Jurkat, Clone E6-1 (cell line): ENCODE measurements at places on chromosomes 16 and 17.

DNA sequence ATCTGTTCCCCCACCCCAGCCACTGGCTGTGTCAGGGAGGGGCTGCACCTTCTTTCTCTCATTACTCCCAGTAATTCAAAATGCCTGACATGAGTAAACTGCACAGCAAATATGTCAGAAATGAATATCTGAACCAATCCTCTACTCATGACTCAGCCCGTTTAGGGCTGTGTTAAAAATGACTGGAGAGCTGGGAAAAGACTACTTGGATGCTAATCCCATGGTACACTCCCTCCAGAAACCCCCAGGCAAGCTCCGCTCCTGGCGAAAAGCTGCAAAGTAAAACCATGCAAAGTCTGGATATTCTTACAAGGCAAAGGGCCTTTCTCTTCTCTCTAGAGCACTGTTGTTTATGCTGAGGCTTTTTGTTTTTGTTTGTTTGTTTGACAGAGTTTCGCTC lies 448.1 kb upstream of the DYNLRB2 start:
- no peak for DNase-seq

- no peak for DNase-seq
These were observed 53.0 kb downstream of the SF3B3 start for GRCh38 chr16:70576431-70577255.

DNA sequence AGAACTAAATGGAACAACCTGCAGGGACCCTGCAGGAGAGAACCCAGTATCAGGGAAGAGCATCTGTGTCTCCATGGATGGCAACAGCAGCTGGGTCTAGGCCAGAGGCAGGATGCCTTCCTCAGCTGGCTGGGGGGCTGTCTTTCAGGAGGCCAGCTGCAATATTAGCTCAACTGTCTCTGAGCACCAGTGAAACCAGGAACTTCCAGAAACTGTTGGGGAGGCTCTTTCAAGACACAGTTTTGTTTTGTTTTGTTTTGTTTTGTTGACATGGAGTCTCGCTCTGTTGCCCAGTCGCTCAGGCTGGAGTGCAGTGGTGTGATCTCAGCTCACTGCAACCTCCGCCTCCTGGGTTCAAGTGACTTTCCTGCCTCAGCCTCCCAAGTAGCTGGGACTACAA lies 7.6 kb downstream of the GPR142 start:
- DNase-seq, result no peak

DNA sequence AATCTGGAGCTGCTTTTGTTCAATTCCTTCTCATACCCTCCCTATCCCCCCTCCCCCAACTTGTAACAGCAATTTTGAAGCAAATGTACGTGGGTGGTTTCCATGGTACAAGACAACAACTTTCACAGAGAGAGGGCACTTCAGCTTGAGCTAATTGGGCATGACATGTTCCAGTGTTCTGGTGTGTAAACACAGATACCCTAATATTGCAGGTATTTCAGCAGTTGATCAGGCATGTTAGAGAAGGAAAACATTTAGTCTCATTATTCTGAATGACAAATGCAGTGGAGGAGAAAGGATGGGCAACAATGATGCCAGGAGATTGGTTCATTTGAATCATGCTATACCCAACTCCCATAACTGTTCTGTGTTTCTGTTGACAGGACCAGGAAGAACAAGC lies 137.5 kb downstream of the TRIM37 start:
- DNase-seq, result no peak

DNA sequence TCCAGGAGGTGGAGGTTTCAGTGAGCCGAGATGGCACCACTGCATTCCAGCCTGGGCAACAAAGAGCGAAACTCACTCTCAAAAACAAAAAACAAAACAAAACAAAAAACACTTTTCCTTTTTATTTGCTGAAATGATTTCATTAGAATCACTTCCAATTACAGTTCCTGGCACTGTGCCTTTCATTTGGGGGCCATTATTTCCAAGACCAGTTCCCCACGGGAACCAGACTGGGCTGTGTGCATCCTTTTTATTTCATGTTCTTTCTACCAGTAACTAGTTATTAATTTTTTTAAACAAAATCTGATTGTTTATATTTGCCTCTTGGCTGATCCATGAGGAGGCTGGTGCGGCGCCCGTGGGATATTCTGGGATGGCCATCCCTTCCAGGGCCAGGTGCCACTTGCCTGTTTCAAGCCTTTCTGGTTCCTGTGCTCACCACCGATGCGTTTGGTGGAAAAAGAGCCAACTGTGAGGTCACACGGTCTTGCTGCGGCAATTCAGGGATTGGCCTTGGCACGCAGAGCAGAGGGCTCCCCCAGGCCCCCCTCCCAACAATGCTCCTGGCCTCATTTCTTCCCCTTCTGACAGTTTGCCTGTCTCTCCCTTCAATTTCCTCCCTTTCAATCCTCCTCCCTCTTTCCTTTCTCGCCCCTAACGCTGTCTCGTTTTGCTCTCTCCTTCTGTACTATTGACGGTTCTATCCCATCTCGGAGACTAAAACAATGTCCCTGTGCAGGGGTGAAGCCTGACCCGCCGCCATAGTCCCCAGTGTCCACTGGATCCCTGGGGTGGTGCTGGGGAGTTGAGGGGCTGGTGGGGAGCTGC lies 13.4 kb downstream of the UBALD1 start:
- DNase-seq, result no peak

DNA sequence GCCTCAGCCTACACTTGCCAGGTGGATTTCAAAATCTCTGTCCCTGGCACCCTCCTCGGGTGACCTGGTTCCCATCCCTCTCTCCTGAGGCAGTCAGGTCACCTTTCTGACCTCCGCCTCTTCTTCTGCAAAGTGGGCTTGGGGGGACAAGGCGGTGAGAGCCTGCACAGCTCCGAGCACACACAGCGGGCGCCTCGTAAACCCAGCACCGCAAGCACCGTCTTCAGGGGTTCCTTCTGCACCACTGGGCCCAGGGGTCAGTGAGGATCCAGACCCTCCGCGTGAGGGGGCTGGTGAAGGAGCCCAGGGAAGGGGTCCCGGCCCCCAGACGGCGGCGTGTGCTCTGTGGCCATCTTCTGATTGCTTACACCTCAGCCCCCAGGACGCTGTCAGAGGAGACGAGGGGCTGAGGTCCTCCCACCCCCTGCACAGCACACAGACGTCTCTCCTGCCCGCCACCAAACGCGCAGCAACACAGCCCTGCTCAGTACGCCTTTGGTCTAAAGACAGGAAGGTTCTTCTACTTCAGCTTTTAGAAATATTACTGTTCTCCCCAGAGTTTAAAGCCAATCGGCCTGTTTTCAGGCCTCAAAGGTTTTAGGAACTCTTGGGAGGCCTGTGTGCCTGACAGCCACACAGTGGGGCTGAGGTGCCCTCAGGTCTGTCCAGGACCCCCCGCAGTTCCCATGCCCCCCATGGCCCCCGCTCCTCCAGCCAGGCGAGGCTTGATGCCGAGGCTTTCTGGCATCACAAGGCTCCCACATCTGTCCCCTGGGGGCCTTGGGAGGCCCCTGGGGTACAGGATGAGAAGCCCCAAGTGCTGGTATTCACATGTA lies 2.7 kb downstream of the CBFA2T3 start:
- DNase-seq, result no peak

GRCh38 chr17:77312061-77312701 lies 171.4 kb downstream of the SEC14L1 start:
- DNase-seq, result no peak

DNA sequence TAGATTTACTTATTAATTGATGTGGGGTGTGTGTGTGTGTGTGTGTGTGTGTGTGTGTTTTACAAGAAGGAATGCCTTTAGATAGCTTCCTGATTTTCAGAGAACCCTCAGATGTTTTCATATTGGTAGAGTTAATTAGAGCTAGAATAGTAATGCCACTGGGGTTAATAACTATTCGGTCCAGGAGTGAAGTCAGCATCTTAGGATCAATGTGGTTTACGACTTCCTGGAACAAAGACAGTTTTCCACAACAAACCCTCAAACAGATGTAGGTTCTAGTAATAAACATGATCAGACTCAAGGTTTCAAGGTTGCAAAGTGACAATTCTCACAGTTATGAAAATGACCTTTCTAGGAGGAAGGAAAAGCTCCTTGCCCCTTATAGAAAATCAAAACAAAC lies 12.2 kb upstream of the SLC52A1 start:
- no peak for DNase-seq

- DNase-seq, result no peak
These were observed 1164.7 kb upstream of the CDH8 start for GRCh38 chr16:63200940-63201339.

GRCh38 chr17:29663155-29663554 lies 40.4 kb upstream of the CORO6 start:
- DNase-seq, result no peak

- no peak for DNase-seq
These were observed 530.2 kb downstream of the NPIPA7 start for GRCh38 chr16:16909126-16909525.

- no peak for DNase-seq
These were observed 85.3 kb downstream of the NDEL1 start for GRCh38 chr17:8520981-8521380.

- no peak for DNase-seq
These were observed 145.4 kb downstream of the IRX5 start for GRCh38 chr16:55076053-55076452.

- DNase-seq, result peak; percentile 42
These were observed 5.9 kb upstream of the DNAH17 start for GRCh38 chr17:78583091-78583490.

DNA sequence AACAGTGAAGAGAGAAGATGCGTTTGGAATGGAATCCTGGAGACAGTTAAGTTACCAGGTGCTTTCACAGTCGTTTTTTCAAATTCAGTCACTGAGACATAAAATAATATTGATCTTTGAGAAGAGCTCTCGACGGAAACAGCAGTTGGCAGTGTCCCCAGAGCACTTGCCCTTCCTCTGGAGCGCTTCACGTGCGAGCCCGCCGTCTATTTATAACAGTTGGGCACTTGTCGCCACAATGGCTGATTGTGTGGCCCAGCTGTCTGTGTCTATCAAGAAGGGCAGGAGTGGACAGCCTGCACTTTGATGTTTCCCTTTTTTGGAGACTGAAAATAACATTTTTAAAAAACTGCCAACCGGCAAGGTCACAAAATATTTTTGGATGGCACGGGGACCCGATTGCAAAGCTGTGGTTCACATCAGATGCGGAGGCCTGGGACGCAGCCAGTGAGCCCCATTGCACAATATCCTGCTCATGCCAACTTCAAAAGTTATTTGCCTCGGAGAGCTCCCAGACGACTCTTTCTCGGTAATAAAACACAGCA lies 62.9 kb downstream of the ADCY9 start:
- no peak for DNase-seq

GRCh38 chr16:85330006-85330693 lies 217.9 kb upstream of the CIBAR2 start:
- no peak for DNase-seq

GRCh38 chr16:66574081-66574480 lies 5.2 kb upstream of the CMTM2 start:
- DNase-seq, result no peak

DNA sequence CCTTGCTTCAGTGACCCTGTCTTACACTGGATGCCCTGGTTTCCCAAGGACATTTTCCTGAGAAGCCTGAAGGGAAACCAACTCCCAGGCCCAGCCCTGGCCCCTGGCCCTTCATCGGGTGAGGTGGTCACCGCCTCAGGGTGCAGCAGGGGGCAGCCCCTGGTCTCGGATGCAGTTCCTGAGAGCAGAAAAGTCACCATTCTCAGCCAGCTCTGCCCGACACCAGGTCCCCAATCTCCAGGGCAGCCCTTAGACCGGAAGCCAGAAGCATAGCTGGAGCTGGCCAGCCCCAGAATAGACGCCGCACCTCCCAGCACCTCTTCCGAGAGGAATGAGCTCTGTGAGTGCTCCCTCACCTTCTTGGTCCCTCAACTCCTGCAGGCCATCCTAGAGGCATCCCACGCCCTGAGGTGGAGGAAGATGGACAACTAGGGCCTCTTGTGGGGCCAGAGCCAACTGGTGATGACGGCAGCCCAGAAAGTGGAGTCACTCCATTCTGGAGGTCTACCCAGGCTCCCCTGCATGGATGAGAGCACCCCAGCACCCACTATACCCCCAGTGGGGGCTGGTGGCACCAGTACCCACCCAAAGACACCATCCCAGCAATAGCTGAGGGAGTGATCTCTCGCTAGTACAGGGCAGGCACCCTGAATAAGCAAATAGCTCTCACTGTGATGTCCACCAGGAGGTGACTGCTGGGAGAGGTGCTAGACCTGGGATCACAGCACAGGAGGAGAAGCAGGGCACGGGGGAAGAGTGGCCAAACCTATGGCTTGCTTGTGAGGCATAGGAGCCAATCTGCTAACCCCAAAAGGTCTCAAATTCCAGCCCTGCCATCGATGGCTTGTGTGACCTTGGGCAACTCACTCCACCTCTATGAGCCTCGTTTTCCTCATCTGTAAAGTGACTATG lies 56.2 kb downstream of the TK2 start:
- no peak for DNase-seq

GRCh38 chr16:67647111-67647651 lies 2.2 kb downstream of the CARMIL2 start:
- DNase-seq, result no peak

GRCh38 chr17:31680126-31680525 lies 178.9 kb downstream of the COPRS start:
- DNase-seq, result no peak

- DNase-seq, result no peak
These were observed 43.2 kb downstream of the PIMREG start for GRCh38 chr17:6487251-6488007.

DNA sequence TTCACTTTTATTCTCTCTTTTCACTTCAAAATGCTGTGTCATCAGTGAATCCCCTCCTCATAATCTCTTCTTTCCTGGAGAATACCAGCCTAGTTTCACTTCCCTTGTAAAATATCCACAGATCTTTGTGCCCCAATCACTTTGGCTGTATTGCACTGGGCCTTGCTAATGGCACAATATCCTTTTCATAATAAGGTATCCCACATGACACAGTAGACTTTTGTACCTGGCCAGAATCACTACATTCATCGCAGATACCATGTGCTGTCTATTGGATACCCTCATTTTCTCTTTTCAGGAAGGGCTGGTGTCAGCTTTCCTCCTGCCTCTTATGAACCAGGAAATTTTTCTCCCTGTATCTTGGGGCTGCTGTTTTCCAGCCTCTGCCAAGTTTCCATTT lies 25.7 kb upstream of the TOX3 start:
- DNase-seq, result no peak

GRCh38 chr17:54948380-54948779 lies 20.1 kb downstream of the COX11 start:
- no peak for DNase-seq

GRCh38 chr16:56950881-56951771 lies 10.6 kb upstream of the CETP start:
- DNase-seq, result peak; percentile 36

DNA sequence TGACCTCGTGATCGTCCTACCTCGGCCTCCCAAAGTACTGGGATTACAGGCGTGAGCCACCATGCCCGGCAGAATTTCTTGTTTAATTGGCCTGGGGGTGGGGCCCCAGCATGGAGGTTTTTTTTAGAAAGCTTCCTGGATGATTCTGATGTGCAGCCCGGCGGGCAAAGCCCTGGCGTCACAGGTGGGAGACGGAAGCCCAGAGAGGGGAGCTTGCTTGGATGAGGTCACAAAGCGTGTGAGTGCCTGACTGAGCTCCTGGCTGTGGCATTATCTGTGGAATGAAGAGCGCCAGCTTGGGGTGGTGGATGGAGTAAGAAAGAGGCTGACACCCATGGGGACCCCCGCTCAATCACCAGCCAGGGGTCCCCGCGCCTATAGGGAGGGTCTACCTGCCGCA lies 4.1 kb downstream of the VASN start:
- no peak for DNase-seq
